ENCODE measurements at places on chromosomes 7 and 10. TPM values are rescaled to one million over a fixed set of nuclear protein-coding genes. Genes with fewer than 3 reads are reported as not detected.

DNA sequence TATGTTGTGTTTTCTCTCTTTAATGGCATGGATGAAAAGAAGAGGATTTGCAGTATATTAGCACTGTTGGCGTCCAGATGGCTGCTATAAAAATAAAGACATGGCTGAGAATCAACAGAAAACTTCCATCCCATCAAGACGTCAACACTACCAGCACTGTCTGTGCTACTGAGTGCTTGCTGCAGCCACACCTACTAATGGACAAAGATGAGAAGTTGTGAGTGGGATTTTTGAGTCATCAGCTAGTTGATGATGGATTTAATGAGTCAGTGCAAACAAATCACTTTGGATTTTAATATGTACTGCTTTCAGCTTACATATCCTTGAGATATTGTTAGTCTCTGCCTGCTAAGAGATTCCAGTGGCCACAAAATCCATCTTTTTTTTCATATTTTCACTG, 631.0 kb upstream of the ANKRD30A start:
- no peak for DNase-seq

GRCh38 chr10:112539340-112539739, 92.3 kb downstream of the VTI1A start:
- DNase-seq = no peak

Gene OR9A2
- not detected for polyA plus RNA-seq

GRCh38 chr7:91041141-91041540, 223.1 kb upstream of the FZD1 start:
- no peak for DNase-seq

DNA sequence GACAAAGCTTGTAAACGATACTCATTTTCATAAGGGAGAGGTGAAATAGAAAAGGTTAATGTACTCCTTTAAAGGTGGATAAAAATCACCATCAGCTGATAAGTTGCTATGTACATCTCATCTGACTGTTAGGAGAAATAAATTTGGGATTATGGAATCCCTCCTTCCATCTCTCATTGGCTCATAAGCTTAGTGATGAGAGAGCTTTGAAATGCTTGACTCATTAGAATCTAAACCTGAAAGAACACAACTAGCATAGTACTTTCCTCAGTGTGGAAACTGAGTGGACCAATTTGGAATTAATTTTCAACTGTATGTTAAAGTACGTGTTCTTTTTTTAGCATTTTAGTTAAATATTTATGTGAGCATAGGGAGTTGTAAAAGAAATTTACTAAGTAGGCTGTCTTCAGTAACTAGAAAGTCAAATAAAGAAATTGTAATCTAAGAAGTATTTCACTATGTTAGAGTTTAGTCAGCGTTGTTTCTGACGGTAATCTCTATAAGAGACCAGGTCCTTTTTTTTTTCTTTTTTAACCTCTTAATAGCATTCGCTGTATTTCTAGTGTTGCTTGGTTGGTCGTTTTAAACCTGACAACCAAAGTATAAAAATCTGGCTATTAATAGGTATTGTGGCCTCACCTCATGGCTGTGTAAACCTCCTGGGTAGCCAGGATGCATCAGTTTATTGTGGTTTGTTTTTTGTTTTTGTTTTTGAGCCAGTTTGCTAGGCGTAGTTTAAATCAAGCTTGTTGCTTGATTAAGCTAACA, 34.4 kb downstream of the FHIP2A start:
- DNase-seq = no peak

Gene NRCAM
- not detected for polyA plus RNA-seq

Measured in CD14-positive monocyte (primary cell).